ENCODE measurements at places on chromosomes 7 and 10.

- DNase-seq = no peak
Measured at GRCh38 chr10:96235326-96236089, 35.9 kb downstream of the BLNK start.

DNA sequence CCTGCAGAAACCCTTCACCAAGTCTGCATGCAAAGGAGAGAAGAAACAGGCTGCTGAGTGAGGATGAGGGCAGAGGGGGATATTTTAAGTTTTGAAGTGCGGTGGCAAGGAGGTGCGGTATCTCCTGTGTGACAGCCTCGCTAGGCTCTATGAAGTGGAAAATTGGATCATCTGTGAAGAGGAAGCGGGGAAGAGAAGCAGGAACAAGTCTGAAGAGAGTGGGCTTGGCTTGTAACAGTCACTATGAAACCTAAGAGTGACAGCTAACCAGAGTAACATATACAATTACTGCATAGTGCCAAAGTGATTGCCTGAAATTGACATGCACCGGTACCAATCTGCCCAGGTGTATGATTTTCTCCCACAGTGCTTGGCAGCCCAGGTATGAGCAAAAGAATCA, 287.5 kb upstream of the KLF14 start:
- no peak for DNase-seq

- DNase-seq = no peak
Measured at GRCh38 chr10:734481-734880, 45.0 kb upstream of the DIP2C start.

DNA sequence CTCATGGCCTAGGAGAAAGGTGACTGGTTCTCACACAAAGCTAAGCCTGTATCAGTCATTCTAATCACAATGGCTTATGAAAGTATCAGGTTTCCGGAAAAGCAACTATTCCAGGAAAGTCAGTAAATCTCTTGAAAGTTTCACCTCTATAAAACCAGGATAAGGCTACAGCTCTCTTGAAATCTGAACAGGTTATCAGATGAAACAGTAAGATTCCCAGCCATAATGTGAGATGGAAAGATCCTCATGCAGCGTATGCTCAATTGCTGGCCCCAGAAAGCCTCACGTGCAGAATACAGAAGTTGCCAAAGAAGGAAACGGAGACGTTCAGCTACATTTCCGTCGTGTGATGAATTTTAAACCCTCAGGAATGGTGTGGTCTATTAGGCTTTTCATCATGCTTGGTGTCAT, 90.0 kb downstream of the PFKFB3 start:
- no peak for DNase-seq
